ENCODE measurements at places on chromosomes 2 and 18.
A peak's percentile ranks its signal among the peaks of the same experiment; 100 is the strongest.

DNA sequence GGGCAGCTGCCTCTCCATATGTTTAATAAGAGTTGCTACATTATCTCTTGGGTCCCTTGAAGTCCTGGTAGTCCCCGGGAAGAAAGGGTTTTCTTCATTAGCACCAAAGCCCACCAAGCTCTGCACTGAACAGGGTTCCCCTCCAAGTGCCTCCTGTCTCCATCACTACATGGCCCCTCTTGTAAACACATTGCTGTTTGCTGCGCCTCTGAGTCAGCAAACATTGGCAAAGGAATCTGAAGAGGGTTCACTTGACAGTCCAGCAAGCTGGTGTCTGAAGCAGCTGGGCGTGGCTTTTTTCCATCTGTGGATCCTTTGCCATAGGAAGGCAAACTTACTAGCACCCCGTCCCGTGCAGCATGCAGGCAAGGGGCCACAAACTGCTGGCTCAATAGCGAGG lies 82.8 kb downstream of the TEX51 start:
- no peak for DNase-seq

GRCh38 chr18:10017043-10017442 lies 103.2 kb downstream of the VAPA start:
- DNase-seq = no peak

DNA sequence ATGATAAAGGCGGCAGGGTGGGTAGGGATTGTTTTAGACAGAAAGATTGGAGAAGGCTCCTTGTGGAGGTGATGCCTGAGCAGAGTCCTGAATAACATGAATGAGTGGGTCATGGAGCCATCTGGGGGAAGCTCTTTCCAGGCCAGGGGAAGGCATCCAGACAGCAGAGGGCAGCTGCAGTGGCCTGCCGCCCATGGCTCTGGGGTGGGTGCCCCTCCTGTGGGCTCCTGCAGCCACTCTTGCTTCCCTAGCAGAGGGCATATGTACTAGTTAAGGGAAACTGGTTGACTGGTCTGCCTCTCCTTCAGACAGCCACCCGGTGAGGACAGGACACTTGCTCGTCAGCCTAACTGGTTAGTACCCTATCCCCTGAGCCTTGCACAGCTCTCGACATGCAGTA lies 46.5 kb upstream of the SLC1A4 start:
- no peak for DNase-seq

DNA sequence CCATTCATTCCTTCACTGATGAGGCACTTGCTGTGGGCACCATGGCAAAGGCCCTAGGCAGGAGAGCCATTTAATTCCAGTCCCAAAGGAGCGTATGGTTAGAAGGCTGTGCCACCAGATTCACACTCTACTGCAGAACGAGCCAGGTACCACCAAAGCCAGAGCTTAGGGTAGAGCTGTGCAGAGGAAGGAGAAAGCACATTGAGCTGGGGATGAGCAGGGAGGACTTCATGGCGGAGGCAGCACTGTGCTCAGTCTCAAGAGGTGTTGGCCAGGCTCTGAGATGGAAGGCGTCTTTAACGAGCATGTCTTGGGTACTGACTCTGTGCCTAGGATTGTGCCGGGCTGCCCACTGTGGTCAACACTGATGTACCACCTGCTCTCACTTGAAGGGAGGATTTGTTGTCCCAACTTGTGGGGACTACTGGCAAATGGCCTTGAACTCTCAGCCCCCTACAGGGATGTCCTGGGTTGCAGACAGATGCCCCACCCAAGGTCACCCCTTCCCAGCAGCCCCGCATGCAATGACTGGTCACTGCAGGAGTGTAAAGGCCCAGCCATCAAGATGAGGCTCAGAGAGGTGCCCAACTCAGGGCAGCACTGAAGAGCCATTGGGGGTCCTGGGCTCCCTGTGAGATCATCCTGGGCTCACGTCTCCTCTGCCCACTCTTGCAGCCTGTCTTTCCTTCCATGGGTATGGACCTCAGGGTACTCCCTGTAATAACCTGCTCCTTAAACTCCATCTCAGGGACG lies 251.4 kb downstream of the GLI2 start:
- DNase-seq = no peak

- DNase-seq = no peak
Measured at GRCh38 chr2:140177086-140177485, 1396.9 kb upstream of the NXPH2 start.

GRCh38 chr2:235162082-235162836 lies 210.4 kb downstream of the SH3BP4 start:
- DNase-seq = no peak

DNA sequence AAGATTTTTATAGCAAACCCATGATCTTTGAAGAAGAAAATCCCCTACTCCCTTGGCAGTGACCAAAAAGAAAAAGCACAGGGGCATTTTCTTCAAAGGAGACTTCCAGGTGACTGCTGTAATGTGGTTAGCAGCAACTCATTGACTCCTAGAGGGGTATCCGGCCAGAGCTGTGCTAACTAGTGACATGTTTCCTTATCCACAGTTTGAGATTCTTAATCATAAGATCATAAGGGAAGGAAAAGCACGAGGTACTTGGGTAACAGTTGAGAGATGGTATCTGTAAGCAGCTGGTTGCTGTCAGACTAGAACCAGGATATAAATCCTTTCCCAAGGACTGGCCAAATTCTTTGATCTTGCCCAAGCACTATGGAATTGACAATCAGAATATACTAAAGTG lies 124.7 kb downstream of the MREG start:
- no peak for DNase-seq

DNA sequence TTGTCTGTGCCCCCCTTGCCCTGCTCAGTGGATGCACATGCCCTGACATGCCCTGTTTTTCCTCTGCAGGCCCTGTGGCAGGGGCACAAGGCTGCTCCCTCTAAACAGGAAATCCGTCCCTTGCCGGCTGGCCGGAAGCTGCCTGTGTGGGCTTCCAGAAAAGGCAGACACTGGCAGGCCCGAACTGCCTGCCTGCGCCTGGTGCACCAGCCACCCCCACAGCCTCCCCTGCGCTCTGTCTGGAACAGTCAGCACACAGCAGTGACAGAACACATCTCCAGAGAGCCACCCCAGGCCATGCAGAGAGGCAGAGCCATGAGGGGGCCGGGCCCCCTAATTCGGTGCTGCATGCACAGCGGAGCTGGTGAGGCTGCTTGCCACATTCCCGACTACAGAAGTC lies 33.5 kb downstream of the LOXHD1 start:
- DNase-seq = peak; percentile 26

DNA sequence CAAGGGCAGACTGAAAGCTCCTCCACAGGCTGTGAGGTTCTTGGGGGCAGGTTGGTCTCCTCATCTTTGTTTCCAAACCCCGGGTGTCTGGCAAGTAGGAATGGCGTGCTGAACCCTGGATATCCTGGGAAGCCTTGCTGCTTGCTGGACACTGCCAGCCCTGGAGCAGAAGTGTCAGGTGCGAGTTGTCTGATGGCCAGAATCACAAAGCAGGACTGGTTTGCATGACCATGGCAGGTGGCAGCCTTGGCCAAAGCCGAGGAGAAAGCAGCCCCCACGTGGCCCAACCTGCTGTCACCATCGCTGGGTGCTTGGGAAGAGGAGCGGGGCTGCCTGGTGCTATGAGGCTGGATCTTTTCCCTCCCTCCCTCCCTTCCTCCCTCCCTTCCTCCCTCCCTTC lies 309.5 kb upstream of the HS6ST1 start:
- DNase-seq = no peak

- DNase-seq = no peak
Measured at GRCh38 chr18:52344881-52345280, 4.9 kb downstream of the DCC start.

DNA sequence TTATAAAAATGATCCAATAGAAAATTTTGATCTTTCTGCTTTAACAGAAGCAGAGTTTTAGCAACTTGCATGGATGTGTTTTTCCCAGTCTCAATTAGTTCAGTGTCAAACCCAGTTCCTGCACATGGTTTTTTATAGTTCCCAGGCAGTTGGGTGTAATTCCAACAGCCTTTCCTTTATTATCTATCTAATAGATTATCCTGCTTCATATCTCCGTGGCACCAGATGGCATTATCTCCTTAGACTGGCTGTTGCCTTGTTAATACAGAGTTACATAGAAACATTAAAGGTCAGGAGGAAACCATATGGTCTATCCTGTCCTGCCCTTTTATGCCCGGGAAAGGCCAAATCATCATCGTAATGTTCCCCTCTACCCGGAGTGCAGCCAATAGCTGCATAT lies 400.9 kb upstream of the SMIM21 start:
- DNase-seq = no peak

DNA sequence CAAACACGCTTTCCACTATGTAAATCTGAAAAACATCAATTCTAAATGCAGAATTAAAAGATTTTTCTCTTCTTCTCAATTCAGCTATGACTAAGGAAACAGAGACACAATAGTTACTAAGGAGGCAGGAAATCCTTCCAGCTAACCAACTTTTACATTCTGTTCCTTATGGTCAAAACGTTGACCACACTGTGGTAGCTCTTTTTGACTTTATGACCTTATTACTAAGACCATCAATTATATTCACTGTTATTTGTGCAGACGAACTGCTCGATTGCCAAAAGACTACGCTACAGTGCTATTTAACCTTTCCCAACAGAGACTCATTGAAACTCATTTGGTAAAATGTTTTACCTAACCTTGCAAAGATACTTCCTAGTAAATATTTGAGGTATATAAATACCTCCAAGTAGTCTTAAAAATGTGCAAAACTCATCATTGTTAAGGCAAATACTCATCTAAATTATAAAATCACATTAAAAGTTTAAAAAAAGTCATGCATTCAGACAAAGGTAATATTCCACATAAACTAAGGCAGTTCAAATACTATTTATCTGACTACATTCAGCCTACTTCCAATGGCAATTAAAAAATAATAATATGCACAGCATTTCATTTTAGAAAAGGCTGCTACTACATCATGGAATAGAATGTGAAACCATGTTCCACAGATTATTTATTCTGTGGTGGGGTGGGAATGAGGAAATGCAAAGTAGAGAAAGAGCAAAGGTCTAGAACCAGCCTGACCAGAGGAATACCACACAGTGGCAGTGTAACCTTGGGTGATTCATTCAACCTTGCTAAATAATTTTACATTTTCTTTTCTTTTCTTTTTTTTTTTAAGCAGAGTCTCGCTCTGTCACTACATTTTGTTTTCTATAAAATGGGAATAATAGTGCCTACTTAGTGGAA lies 139.9 kb downstream of the THADA start:
- no peak for DNase-seq

- no peak for DNase-seq
Measured at GRCh38 chr2:207434899-207435465, 94.8 kb upstream of the CREB1 start.

- DNase-seq = peak; percentile 80
Measured at GRCh38 chr2:102251042-102251848, 60.1 kb upstream of the IL1RL1 start.

DNA sequence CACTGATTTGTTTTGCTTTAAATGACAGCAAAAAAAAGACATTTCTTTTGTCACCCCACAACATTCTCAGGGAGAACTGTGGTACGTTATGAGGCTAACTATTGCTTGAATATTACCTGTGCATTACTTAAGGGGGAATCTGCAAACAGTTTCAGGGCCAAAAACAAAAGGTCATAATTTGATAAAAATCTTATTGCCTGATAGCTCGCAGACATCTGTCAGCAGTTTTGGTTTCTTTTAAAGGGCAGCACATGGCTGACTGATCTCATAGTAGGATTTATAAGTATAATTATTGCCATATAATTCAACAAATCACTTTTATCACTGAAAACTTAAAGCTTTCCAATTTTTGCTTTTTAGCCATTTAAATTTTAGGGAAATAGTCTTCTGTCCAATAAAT lies 226.4 kb upstream of the VWC2L start:
- DNase-seq = no peak

- DNase-seq = peak; percentile 53
Measured at GRCh38 chr2:131105950-131106801, 1.0 kb downstream of the PLEKHB2 start.

- no peak for DNase-seq
Measured at GRCh38 chr2:219663116-219663762, 35.8 kb downstream of the SLC4A3 start.

- DNase-seq = no peak
Measured at GRCh38 chr2:26059542-26059941, 25.7 kb downstream of the RAB10 start.

- peak; percentile 30 for DNase-seq
Measured at GRCh38 chr2:95158891-95159619, 593 bp downstream of the ZNF514 start.

All from activated CD4-positive, alpha-beta T cell treated with anti-CD3 and anti-CD28 coated beads, Interleukin-2, amount 50 U/mL, for 48 hours (primary cell).